ELF-1 (cell line): ENCODE measurements at places on chromosomes 4 and X.

- peak; percentile 67 for DNase-seq
Observed at GRCh38 chrX:22135171-22135711, 103.1 kb downstream of the PHEX start.

- no peak for DNase-seq
Observed at GRCh38 chrX:16239211-16239610, 71.9 kb downstream of the MAGEB17 start.

DNA sequence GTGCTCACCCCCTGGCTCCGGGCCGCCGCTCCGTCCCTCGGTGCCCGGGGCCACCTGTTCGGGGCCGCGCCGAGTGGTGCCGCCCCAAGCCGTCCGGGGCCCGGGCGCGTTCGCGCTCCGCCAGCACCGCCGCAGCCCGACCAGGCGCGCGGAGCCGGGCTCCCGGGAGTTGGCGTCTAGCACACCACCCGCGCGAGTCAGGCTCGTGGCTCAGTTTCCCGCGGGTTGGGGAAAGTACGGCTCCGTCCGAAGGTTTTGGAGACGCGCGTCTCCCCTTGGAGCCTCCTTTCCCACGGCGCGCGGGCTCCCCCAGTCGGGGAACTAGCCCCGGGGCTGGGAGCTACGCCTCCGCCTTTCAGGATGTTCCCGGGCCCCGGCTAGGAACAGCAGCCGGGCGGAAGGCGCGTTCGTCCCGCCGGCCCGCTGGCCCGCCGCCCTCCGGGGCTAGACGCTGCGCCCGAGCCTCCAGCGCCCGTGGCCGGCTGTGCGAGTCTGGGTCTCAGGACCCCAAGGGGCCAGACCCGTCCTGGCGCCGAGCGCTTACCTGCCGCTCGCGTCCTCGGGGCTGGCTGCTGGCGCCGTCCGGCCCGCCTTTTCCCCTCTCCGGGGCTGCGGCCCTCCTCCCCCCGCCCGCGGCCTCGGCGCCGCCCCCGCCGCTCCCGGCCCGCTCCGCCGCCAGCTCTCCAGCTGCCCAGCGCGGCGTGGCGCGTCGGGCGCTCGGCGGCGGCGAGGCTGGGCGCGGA lies at the start of gene ADGRG2:
ADGRG2 (minus strand) TSS at position 571 of the 743 bp plus-strand sequence. CDS start 53,634 bp downstream, outside the sequence.
- peak; percentile 58 for DNase-seq

GRCh38 chr4:108888769-108889168 lies 125.9 kb upstream of the ETNPPL start:
- no peak for DNase-seq

DNA sequence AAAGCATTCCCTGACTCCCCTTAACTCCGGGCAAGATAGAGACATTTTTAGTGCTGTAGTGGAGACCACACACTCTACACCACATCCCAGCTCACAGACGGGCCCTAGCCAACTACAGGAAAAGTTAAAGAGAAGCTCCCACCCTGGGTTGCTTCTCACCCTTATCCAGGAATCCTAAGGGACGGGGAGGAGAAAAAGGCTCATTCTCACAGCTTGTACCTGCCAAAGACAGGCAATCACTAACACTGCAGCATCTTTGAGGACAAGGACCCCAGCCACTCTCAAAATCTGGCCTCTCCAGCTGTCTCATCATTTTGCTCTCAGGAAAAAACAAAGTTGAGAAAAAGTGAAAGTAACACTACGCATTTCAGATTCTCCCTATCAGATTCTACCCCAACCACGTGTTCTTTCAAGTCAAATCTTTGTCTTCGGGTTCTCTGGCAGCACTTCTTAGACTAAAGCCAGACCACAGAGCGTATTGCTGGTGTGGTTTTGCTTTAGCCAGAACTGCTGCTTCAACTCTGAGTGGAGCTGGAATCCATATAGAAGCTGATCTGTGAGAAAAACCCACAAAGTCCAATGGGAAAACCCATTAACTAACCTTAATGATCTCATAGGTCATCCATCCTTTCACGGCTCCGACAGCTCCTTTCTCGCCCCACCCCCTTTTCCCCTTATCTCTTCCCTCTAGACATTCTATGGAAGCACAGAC lies 605.9 kb upstream of the DIPK2B start:
- DNase-seq: peak; percentile 81

DNA sequence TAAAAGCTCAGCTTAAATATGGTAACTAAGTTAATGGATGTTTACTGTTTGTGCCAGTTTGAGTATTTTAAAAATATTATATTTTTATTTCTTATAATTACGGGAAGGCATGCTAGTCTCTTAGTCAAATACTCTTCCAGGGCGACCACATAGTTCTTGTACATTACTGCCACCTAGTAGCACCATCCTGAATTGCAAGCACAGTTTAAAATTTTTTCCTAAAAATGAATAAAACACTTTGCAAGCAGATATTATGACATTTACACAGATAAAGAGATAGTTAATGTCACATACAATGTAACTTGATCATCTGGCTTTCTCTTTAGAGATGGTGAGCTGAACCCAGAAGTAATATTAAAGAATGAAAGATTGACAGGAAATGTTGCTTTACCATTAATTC lies 11.5 kb downstream of the NDP start:
- DNase-seq: no peak

GRCh38 chr4:89538886-89539285 lies 231.3 kb upstream of the GPRIN3 start:
- no peak for DNase-seq

DNA sequence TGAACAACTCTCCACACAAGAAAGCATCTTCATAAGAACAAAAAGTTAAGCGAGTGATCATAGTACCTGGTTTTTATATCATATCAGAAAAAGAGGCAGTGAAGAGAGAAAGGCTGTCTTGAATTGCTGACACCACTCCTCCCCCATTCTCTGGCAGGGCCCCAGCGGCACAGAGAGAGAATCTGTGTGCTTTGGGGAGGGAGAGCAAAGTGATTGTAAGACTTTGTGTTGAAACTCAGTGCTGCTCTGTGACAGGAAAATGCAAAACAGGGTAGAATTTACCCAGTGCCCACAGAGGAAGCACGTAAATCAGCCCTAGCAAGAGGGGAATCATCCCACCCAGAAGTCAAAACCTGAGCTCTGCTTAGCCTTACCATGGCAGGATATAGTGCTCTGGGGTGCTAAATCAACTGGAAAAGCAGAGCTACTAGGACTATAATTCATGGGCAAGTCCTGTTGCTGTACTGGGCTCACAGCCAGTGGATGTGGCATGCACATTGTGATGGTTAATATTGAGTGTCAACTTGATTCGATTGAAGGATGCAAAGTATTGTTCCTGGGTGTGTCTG lies 174.6 kb downstream of the PRR32 start:
- no peak for DNase-seq

- no peak for DNase-seq
Observed at GRCh38 chr4:140113653-140114052, 40.3 kb downstream of the MAML3 start.

GRCh38 chr4:135838889-135839288 lies 1637.3 kb upstream of the PABPC4L start:
- DNase-seq: peak; percentile 5

- no peak for DNase-seq
Observed at GRCh38 chr4:110854021-110854678, 231.3 kb upstream of the PITX2 start.

DNA sequence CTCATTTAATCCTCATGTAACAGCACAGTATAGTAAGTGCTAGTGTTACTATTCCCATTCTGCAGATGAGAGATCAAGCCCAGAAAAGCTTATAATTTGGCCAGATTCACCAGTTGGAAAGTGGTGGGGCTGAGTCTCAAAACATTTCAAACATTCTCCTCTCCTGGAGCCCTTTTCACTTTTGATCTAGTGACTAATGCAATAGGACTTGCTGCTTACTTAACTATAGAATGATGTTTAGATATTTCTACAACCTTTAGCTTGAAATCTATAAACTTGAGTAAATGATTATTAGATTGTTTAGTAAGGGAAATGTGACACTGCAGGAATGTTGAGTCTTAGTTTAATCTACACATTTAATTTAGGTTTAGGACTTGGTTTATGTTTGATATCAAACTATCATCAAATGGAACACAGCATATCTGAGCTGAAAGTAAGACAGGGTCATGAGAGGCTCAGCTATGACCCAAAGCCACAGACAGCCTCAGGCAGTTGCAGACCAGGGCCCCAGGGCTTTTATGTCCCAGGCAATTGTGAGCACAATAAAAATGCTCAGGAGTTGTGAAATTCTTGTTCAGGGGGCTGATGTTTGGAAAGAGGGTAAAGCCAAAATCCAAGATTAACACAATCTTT lies 199.5 kb upstream of the HS3ST1 start:
- no peak for DNase-seq

DNA sequence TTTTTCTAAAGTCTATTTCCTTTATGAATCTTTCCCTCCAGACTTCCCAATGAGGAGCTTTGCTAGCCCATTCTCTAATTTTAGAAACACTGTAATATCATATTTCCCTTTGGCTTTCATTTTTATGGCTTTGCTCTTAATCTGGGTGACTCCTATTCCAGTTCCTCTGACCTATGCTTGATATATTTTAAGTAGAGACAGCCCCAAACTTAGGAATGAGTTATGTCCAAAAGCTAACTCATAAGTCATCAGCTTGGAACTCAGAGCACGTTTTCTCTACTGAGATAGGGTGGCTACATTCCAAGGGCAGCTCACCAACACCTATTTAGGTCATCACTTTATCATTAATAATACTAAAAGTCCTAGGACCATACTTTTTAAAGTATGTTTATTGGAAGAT lies 77.8 kb downstream of the OR13H1 start:
- no peak for DNase-seq

DNA sequence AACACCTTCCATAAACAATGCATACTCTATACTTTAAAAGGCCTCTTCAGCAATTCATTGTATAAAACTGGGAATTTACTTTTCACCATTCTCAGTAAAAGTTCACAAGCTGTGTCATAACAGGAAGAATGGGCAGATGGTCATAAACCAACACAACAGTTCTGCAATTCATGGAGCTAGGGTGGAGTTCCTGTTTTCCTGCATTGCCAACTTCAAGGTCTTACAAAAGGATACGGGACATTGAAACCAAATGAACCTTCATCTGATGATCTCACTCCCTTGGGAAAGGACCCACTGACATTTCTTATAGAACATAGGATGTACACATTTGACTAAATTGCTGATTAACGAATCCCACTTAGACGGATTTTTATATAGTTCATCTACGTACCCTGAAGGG lies 4.1 kb downstream of the KDR start:
- no peak for DNase-seq

DNA sequence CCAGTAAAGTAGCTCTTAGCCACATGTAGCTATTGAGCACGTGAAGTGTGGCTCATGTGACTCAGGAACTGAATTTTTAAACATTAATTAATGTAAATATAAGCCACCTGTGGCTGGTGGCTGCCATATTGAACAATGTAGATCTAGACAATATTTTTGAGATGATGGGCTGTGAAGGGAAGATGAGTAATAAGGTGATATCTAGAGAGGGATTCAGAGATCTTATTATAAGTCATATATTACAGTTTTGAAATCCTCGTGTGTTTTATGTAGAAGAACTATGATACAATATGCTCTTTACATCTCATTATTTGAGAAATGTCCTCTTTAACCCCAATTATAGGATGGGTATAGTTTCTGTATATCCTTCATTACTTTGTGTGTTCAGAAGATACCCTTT lies 5.6 kb downstream of the GAR1 start:
- no peak for DNase-seq

GRCh38 chr4:101337688-101338087 lies 9.6 kb downstream of the PPP3CA start:
- DNase-seq: no peak

DNA sequence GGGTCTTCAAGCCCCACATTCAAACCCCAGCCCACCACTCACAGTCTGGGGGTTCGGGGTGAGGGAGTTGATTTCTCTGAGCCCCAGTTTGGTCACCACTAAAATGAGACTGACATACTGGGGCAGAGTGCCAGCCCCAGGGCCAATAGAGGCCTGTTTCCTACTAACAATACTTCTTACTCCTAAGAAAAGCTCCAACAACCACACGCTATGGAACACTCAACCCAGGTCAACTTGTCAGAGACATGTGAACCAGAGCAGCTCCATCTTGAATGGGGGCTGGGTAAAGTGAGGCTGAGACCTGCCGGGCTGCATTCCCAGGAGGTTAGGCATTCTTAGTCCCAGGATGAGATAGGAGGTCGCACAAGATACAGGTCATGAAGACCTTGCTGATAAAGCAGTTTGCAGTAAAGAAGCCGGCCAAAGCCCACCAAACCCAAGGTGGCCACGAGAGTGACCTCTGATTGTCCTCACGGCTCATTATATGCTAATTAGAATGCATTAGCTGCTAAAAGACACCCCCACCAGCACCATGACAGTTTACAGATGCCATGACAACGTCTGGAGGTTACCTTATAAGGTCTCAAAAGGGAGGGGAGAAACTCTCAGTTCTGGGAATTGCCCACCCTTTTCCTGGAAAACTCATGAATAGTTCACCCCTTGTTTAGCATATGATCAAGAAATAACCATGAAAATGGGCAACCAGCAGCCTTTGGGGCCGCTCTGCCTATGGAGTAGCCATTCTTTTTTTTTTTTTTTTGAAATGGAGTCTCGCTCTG lies 26.6 kb upstream of the HTRA3 start:
- peak; percentile 62 for DNase-seq

DNA sequence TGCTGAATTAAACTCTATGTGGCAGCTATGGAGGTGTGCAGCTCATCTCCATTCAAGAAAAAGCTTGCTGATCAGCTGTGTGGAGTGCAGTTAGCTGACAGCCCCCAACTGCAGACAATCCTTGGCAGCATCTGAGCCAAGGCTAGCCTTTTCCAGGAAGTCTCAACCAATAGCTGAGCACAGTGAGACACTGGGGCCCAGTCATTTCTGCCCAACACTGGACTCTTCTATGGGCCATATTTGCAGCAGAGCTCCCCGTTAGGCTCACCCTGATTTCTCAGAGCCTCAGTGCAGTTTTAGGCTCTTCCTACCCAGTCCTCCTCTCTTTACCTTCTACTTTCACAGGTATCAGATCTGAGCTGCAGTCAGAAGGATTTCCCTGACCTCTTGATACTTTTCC lies 12.9 kb downstream of the DDX53 start:
- DNase-seq: no peak

GRCh38 chr4:7414736-7415510 lies 19.8 kb downstream of the PSAPL1 start:
- peak; percentile 29 for DNase-seq

- DNase-seq: no peak
Observed at GRCh38 chr4:40046311-40046980, 10.2 kb upstream of the N4BP2 start.

DNA sequence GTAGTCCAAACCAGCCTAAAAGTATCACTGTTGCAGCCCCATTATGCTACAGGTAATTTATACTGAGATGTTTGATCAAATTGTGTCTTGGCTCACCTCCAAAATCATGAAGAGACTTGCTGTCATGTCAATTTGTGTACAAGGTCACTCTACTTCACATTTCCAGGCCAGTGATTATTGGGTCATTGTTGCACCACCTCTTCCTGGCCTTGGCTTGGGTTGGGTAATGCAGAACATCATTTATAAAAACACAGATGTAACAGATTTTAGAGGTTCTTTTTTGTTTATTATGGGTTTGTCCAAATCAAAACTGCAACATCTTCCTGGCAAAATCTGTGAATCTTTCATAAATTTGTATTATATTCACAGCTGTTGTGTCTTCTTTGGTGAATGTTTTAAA lies 459.5 kb downstream of the ANKRD50 start:
- DNase-seq: no peak
